ENCODE measurements at places on chromosomes 7 and 10.

- no peaks in the 10 kb centered on the region for H3K4me1 ChIP-seq
- no peak for DNase-seq
- no peaks in the 10 kb centered on the region for H3K36me3 ChIP-seq
- H3K27ac ChIP-seq: no peak overlapping the region
Measured at GRCh38 chr7:21656796-21657195, 114.0 kb downstream of the DNAH11 start.

GRCh38 chr10:117677890-117678500 lies 135.4 kb downstream of the EMX2 start:
- H3K4me1 ChIP-seq: peaks cover 8% of the 10 kb centered on the region
- H3K36me3 ChIP-seq: no peaks in the 10 kb centered on the region
- H3K4me3 ChIP-seq: no peak overlapping the region
- DNase-seq: no peak
- no peaks in the 10 kb centered on the region for H3K27me3 ChIP-seq

DNA sequence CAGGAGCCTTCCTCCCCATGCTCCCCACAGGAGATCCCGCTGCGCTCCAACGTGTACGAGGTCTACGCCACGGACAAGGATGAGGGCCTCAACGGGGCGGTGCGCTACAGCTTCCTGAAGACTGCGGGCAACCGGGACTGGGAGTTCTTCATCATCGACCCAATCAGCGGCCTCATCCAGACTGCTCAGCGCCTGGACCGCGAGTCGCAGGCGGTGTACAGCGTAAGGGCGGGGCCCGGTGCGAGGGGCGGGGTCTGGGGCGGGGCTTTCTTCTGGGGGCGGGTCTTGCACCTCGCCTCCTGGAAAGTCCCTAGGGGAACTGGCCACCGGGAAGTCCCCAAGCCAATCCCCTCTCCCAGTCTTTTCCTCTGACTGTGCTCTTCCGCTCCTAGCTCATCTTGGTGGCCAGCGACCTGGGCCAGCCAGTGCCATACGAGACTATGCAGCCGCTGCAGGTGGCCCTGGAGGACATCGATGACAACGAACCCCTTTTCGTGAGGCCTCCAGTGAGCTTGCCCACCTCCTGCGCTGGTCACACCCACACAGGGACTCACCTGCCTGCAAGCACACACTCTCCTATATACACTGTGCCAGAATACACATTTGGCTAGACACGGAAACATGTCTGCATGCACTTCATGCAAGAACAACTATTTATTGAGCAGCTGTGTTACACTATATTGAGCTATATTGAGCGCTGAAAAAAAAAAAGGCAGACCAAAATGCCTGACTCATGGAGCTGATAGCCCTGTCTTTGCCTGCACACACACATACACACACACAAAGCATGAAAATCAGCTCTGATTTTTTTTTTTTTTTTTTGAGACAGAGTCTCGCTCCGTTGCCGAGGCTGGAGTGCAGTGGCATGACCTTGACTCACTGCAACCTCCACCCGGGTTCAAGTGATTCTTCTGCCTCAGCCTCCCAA lies 32.7 kb upstream of the VSIR start:
- H3K27ac ChIP-seq: no peak overlapping the region
- no peaks in the 10 kb centered on the region for H3K36me3 ChIP-seq
- H3K4me3 ChIP-seq: no peak overlapping the region
- no peak for DNase-seq

- H3K27ac ChIP-seq: no peak overlapping the region
- DNase-seq: no peak
- H3K4me1 ChIP-seq: peaks cover 25% of the 10 kb centered on the region
- peaks cover 2% of the 10 kb centered on the region for H3K36me3 ChIP-seq
Measured at GRCh38 chr7:80806663-80807062, 112.2 kb downstream of the SEMA3C start.

DNA sequence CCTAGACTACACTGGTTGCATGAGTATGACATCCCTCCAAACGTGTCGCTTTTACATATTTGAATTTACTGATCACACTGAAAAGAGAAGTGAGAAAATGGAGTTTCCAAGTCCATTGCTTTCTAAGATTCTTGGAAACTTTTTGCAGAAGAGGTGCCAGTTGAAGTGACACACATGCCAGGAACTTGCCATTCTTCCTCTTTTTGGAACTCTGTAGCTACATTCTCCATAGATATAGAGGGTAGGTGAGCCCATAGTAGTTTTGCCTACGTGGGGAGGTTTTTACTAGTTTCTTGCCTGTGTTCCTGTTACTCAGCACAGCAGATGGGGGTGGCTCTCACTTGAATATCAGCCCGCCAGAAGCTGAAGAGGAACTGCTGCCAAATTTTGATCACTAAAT lies 286.6 kb upstream of the NRP1 start:
- no peaks in the 10 kb centered on the region for H3K4me1 ChIP-seq
- no peak overlapping the region for H3K27ac ChIP-seq
- H3K4me3 ChIP-seq: no peak overlapping the region
- DNase-seq: no peak
- no peaks in the 10 kb centered on the region for H3K36me3 ChIP-seq
- H3K27me3 ChIP-seq: no peaks in the 10 kb centered on the region

- DNase-seq: peak; percentile 10
- no peak overlapping the region for H3K27ac ChIP-seq
- H3K36me3 ChIP-seq: peaks cover 40% of the 10 kb centered on the region
- H3K4me1 ChIP-seq: no peaks in the 10 kb centered on the region
- no peak overlapping the region for H3K4me3 ChIP-seq
Measured at GRCh38 chr7:139588632-139589031, 65.1 kb downstream of the CLEC2L start.

- peaks cover 36% of the 10 kb centered on the region for H3K4me1 ChIP-seq
- no peaks in the 10 kb centered on the region for H3K27me3 ChIP-seq
- H3K4me3 ChIP-seq: no peak overlapping the region
- DNase-seq: peak; percentile 66
- no peak overlapping the region for H3K27ac ChIP-seq
Measured at GRCh38 chr10:79318369-79318768, 28.9 kb upstream of the PPIF start.

DNA sequence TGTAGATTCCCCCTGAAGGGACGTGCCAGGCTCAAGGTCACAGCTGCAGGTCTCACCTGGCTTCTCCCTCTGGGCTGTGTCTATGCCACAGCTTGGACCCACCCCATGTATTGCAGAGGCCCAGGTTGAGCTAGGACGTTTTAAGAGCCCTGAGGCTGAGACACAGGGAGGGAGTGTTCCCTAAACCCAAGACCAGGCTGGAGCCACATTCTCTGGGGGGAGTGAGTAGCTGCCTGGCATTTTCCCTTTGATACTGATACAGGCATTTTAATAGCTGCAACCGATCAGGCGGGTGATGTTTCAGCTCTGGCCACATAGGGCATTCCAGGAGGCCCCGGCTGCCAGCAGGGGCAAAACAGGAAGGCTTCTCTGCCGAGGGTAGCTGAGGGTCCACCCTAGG lies 13.4 kb downstream of the COL13A1 start:
- peaks cover 8% of the 10 kb centered on the region for H3K36me3 ChIP-seq
- H3K27me3 ChIP-seq: no peaks in the 10 kb centered on the region
- no peak for DNase-seq

DNA sequence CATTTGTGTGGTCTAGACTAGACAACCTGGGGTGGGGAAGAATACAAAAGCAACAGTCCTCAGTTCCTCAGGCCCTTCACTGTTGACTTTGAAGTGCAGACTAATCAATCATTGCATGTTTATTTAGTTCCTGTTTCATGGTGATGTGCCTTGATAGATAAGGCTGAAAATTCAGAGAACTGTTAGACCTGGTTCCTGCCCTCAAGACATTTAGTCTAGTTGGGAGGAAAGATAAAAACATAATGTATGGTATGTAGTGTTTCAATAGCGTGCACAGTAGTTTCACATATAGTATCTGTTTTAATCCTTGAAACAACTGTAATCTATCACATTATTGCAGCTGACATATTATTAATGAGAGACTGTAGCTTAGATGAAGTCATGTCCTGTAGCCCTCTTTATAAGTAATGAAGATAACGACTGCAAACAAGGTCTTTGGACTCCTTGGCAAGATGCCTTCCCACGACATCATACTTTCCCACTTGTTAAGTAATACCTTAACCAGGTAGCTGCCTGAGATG lies 124.0 kb downstream of the CELF2 start:
- H3K4me1 ChIP-seq: peaks cover 19% of the 10 kb centered on the region
- H3K27ac ChIP-seq: no peak overlapping the region
- no peak overlapping the region for H3K4me3 ChIP-seq
- H3K27me3 ChIP-seq: peaks cover 2% of the 10 kb centered on the region
- H3K36me3 ChIP-seq: no peaks in the 10 kb centered on the region

DNA sequence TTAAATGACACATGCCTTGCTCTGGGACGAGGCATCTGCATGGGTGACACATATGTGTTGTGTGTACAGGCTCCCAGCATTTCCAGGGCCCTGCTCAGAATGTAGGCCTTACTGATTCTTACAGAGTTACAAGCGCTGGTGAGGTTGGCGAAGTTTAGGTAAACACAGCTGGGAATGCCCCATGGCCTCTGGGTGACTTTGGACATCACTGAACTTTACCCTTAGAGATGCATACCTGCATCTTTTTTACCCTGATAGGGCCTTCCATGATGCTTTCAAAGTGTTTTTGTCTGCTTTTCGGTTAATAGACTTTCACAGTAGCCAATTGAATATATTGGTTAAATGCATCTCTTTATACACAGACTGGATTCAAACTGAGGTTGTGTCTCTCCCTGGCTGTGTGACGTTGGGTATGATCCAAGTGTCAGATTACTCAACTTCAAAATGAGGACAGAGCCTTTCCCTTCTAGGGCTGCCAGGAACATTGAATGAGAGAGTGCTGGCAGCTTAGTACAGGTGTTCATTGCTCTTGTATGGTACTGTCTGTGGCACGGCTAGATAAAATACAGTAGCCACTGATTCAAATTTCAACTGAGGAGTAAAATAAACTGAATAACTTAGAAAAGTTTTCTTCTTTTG lies 29.5 kb downstream of the EGFR start:
- H3K36me3 ChIP-seq: no peaks in the 10 kb centered on the region
- H3K27me3 ChIP-seq: no peaks in the 10 kb centered on the region
- peaks cover 32% of the 10 kb centered on the region for H3K4me1 ChIP-seq

- peaks cover 31% of the 10 kb centered on the region for H3K27me3 ChIP-seq
- H3K36me3 ChIP-seq: no peaks in the 10 kb centered on the region
- DNase-seq: no peak
Measured at GRCh38 chr10:43262397-43262901, 4.4 kb downstream of the RASGEF1A start.

GRCh38 chr7:70016044-70016770 lies 417.9 kb downstream of the AUTS2 start:
- DNase-seq: no peak
- H3K27ac ChIP-seq: peak overlapping the region; percentile 49
- H3K4me1 ChIP-seq: peaks cover 48% of the 10 kb centered on the region
- H3K36me3 ChIP-seq: no peaks in the 10 kb centered on the region
- no peak overlapping the region for H3K4me3 ChIP-seq

- no peak for DNase-seq
- no peaks in the 10 kb centered on the region for H3K27me3 ChIP-seq
- peaks cover 40% of the 10 kb centered on the region for H3K36me3 ChIP-seq
- H3K27ac ChIP-seq: peak overlapping the region; percentile 88
- peaks cover 94% of the 10 kb centered on the region for H3K4me1 ChIP-seq
Measured at GRCh38 chr7:134907000-134907399, 79.3 kb upstream of the AGBL3 start.

- peak overlapping the region; percentile 93 for H3K27ac ChIP-seq
- H3K4me1 ChIP-seq: peaks cover 17% of the 10 kb centered on the region
- no peaks in the 10 kb centered on the region for H3K36me3 ChIP-seq
- DNase-seq: peak; percentile 81
- H3K4me3 ChIP-seq: peak overlapping the region; percentile 71
Measured at GRCh38 chr10:11684717-11685645, 57.2 kb upstream of the ECHDC3 start.

DNA sequence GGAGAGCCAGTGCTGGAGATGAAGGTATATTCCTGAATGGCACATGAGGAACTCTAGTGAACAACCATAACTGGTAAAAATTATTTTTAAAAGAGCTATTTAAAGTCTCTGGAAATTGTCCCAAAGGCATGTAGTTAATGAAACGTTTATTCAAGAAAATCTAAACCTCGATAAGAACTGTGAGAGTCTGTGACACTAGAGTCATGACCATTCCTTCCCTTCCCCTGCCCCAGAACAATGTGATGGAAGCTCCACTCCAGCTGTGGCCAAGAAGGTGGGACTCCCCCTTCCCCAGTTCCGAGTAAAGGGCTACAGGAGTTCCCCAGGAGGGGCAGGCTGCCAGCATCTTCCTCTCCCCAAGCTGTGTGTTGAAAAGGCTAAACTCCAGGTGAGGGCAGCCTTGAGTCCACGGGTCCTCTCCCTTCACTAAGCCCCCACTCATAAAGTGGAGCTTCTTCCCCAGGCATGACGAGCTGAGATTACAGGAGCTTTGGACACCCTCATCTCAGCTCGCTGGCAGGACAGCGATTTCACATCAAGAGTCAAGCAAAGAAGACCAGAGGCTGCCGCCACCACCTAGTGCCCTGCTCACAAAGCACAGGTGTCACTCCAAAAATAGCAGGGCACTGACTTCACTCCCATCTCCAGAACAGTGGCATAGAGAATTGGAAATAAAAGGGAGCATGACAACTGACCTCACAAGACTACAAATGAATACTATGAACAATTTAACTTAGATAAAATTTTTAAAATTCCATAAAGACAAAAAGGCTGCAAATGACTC lies 68.5 kb downstream of the NHLRC2 start:
- no peaks in the 10 kb centered on the region for H3K27me3 ChIP-seq
- peaks cover 6% of the 10 kb centered on the region for H3K36me3 ChIP-seq
- H3K27ac ChIP-seq: no peak overlapping the region

GRCh38 chr7:7639847-7640220 lies 718 bp upstream of the UMAD1 start:
- H3K27me3 ChIP-seq: no peaks in the 10 kb centered on the region
- H3K36me3 ChIP-seq: peaks cover 4% of the 10 kb centered on the region
- peak overlapping the region; percentile 94 for H3K27ac ChIP-seq
- DNase-seq: no peak
- H3K4me1 ChIP-seq: peaks cover 18% of the 10 kb centered on the region

DNA sequence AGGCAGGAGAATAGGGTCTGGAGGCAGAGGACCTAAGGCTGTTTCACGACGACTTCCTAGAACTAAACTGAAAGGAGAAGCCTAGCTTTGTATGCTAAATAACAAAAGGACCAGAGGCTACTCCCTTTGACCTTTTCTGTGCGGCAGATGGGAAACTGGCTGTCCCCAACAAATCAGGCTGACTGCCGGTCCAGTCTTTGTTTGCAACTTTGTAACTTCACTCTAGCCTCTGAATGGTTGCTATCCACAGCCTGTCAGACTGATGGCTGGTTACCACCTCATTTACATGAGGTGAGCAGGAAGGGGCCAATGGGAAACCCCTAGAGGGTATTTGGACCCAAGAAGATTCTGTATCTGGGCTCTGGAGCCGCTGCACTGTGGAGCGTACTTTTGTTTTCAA lies 132.6 kb upstream of the SHH start:
- DNase-seq: no peak
- peaks cover 41% of the 10 kb centered on the region for H3K27me3 ChIP-seq
- H3K4me3 ChIP-seq: no peak overlapping the region
- H3K27ac ChIP-seq: no peak overlapping the region

GRCh38 chr7:2608921-2609411 lies 22.8 kb upstream of the TTYH3 start:
- H3K4me1 ChIP-seq: peaks cover 17% of the 10 kb centered on the region
- no peak overlapping the region for H3K27ac ChIP-seq
- no peak overlapping the region for H3K4me3 ChIP-seq
- no peaks in the 10 kb centered on the region for H3K36me3 ChIP-seq
- no peak for DNase-seq

Measured in chondrocyte (in vitro differentiated cells).